Calu3 (cell line): ENCODE measurements at places on chromosomes 7 and 10. TPM values are rescaled to one million over a fixed set of nuclear protein-coding genes. Genes with fewer than 3 reads are reported as not detected.

COL1A2 gene
- not detected in 2 replicates for total RNA-seq

SLC18A2 gene
- not detected in 2 replicates for total RNA-seq

PRF1 gene
- total RNA-seq, result not detected in 2 replicates

- peak overlapping the region; percentile 87 for H3K27ac ChIP-seq
- H3K4me3 ChIP-seq, result peak overlapping the region; percentile 76
- H3K27me3 ChIP-seq, result no peaks in the 10 kb centered on the region
- peaks cover 32% of the 10 kb centered on the region for H3K36me3 ChIP-seq
- peaks cover 8% of the 10 kb centered on the region for H3K4me1 ChIP-seq
- DNase-seq, result peak; percentile 88
These were observed 11.9 kb downstream of the SSC4D start for GRCh38 chr7:76397409-76398183.

GRCh38 chr7:5766321-5766761 lies 15.1 kb downstream of the RNF216 start:
- no peak overlapping the region for H3K27ac ChIP-seq
- H3K27me3 ChIP-seq, result no peaks in the 10 kb centered on the region
- peaks cover 14% of the 10 kb centered on the region for H3K4me1 ChIP-seq
- peaks cover 8% of the 10 kb centered on the region for H3K36me3 ChIP-seq

DNA sequence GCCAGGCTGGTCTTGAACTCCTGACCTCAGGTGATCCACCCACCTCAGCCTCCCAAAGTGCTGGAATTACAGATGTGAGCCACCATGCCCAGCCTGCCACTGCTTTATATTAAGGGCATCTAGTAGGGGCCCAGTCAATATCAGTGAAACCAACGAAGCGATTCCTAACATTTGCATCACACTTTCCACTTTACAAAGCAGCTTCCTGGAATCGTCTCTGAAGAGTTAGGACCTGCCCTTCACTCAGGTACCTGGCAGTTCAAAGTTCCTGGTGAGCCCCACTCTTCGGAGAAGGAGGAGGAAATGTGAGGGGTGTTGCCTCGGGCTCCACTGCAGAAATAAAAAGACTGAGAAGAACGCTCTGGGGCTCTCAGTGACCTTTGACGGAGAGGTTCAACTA lies 31.1 kb upstream of the EZH2 start:
- no peak overlapping the region for H3K27ac ChIP-seq
- no peak for DNase-seq
- no peaks in the 10 kb centered on the region for H3K36me3 ChIP-seq
- H3K27me3 ChIP-seq, result no peaks in the 10 kb centered on the region
